Naive thymus-derived CD8-positive, alpha-beta T cell (primary cell): ENCODE measurements at places on chromosomes 3 and 15.

DNA sequence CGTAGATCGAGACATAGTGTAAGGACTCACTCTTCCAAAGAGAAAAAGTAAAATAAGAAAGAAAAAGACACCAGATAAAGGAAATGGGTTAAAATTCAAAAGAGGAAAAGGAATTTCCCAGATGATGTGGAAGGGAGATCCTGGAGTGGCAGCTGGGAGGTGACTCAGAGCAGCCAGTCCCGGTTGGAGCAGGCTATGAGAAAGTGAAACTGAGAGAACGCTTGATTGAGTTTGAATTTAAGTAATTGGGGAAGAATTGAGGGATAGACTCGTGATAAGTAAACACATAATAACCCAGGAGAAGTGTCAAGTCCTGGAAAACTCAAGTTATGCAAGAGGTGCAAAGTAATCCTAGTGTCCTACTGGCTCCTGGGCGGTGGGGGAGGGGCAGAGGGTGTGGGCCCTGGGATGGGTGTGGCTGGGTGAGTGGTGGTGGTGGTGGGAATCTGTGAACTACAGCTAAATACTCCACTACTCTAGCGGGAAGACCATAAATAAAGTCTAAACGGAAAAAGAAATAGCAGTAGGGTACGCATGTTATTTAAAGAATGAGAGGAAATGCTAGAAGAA is 1.2 kb downstream of the PRR20G start:
- H3K36me3 ChIP-seq = no peaks in the 10 kb centered on the region
- no peak overlapping the region for H3K27ac ChIP-seq
- H3K4me3 ChIP-seq = no peak overlapping the region
- no peak for DNase-seq
- H3K27me3 ChIP-seq = peaks cover 10% of the 10 kb centered on the region

GRCh38 chr3:171755656-171756055 is 54.6 kb downstream of the PLD1 start:
- no peak for DNase-seq
- H3K27ac ChIP-seq = no peak overlapping the region

DNA sequence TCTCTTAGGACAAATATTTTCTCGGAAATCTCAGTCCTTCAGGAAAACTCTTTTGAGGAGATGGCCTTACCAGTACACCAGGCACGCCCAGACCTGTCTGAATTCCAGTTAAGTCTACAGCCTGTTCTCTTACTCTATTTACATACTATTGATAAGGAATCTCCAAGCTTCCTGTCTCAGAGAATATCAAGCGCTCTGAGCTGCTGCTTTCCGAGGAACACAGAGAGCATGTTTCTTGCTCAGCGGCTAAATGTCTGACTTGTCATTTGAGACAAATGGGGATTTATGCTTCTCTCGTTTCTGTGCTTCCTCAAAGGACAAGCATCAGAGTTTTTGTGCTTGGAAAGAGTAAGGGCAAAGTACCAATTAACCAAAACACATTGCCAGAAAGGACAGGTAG is 112.4 kb upstream of the CCDC54 start:
- no peak overlapping the region for H3K27ac ChIP-seq
- H3K36me3 ChIP-seq = no peaks in the 10 kb centered on the region
- no peaks in the 10 kb centered on the region for H3K27me3 ChIP-seq
- peaks cover 2% of the 10 kb centered on the region for H3K4me1 ChIP-seq
- no peak overlapping the region for H3K4me3 ChIP-seq

GRCh38 chr15:43249236-43249635 is 17.5 kb downstream of the TGM5 start:
- no peak overlapping the region for H3K27ac ChIP-seq
- no peak overlapping the region for H3K4me3 ChIP-seq
- peaks cover 3% of the 10 kb centered on the region for H3K4me1 ChIP-seq
- DNase-seq = no peak
- H3K27me3 ChIP-seq = peaks cover 4% of the 10 kb centered on the region

DNA sequence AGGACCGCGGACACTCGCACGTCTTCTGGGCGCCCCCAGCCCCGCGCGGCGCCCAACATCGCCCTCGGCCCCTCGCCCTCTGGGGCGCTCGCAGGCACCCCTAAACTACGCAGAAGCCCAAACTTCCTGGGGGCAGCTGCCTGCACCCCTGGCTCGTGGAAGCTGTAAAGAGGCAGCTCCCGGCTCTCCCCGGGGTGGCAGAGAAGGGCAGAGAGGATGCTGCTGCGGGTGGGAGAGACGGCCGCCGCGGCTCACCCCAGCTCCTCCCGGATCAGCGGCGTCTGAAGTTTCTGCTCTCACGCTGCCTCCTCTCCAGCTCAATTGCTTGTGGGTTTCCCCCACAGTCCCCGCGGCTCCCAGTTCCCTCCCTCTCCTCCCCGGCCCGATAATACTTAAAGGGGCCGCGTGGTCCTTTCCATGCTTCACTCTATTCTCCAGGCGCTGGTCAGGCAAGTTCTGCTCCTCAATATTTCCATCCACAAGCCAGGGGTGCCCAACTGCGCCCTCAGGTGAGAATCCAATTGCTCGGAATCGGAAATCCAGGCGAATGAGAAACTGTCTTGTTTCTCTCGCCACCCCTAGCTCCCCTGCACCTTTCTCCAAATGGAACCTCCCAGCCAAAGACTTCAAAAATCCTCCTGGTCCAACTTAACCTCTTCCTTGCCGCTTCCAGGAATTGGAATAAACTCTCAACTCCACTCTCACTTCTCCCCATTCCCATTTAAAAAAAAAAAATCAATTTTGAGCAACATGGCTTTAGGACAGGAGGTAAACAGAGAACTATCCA is 748.5 kb downstream of the ROBO1 start:
- no peaks in the 10 kb centered on the region for H3K36me3 ChIP-seq
- DNase-seq = peak; percentile 40
- peak overlapping the region; percentile 88 for H3K27ac ChIP-seq
- peaks cover 6% of the 10 kb centered on the region for H3K27me3 ChIP-seq
- H3K4me1 ChIP-seq = peaks cover 7% of the 10 kb centered on the region

GRCh38 chr3:196274585-196274984 is 12.9 kb downstream of the PCYT1A start:
- H3K36me3 ChIP-seq = peaks cover 30% of the 10 kb centered on the region
- H3K4me3 ChIP-seq = peak overlapping the region; percentile 42
- H3K27ac ChIP-seq = peak overlapping the region; percentile 85
- H3K4me1 ChIP-seq = peaks cover 34% of the 10 kb centered on the region

DNA sequence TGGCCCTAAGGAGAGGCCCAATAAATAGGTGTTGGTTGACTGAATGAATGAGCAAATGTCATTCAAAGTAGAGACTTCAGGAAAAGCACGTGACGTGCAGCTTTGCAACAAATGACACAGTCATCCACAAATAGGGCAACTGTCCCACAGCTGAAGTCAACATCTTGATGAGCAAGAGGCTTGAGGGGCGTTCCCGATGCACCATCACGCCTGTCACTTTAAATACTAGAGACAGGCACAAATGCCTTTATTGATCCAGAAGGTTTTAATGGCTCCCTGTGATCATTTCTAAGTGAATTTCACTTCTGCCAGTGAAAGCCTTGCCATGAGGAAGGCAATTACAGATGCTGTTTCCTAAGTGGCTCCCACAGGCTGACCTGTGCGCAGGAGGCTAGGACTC is 43.6 kb downstream of the ABTB1 start:
- H3K4me3 ChIP-seq = no peak overlapping the region
- no peaks in the 10 kb centered on the region for H3K4me1 ChIP-seq
- peaks cover 5% of the 10 kb centered on the region for H3K27me3 ChIP-seq
- no peak overlapping the region for H3K27ac ChIP-seq

GRCh38 chr3:157700405-157700804 is 197.2 kb upstream of the VEPH1 start:
- H3K27me3 ChIP-seq = no peaks in the 10 kb centered on the region
- H3K4me1 ChIP-seq = no peaks in the 10 kb centered on the region
- H3K27ac ChIP-seq = no peak overlapping the region
- no peaks in the 10 kb centered on the region for H3K36me3 ChIP-seq
- H3K4me3 ChIP-seq = no peak overlapping the region

DNA sequence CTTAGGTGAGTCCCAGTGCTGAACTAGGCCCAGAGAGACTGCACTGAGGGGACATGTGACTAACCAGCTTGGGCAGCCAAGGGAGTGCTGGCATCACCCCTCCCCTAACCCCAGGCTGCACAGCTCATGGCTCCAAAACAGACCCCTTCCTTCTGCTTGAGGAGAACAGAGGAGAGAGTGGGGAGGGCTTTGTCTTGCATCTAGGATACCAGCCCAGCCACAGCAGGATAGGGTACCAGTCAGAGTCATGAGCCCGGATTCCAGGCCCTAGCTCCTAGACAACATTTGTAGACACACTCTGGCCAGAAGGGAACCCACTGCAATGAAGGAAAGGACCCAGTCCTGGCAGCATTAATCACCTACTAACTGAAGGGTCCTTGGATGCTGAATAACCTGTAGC is 49.9 kb upstream of the PLSCR4 start:
- H3K27ac ChIP-seq = no peak overlapping the region
- H3K27me3 ChIP-seq = peaks cover 14% of the 10 kb centered on the region
- H3K4me3 ChIP-seq = no peak overlapping the region

DNA sequence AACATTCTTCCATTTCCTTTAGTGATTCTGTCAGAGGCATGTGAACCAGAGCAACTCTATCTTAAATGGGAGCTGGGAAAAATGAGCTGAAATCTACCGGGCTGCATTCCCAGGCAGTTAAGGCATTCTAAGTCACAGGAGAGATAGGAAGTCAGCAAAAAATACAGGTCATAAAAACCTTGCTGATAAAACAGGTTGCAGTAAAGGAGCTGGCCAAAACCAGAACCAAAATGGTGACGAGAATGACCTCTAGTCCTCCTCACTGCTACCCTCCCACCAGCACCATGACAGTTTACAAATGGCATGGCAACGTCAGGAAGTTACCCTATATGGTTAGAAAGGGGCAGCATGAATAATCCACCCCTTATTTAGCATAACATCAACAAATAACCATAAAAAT is 66.4 kb downstream of the B3GALNT1 start:
- peaks cover 17% of the 10 kb centered on the region for H3K4me1 ChIP-seq
- H3K36me3 ChIP-seq = no peaks in the 10 kb centered on the region
- H3K27ac ChIP-seq = no peak overlapping the region
- no peaks in the 10 kb centered on the region for H3K27me3 ChIP-seq
- no peak overlapping the region for H3K4me3 ChIP-seq

DNA sequence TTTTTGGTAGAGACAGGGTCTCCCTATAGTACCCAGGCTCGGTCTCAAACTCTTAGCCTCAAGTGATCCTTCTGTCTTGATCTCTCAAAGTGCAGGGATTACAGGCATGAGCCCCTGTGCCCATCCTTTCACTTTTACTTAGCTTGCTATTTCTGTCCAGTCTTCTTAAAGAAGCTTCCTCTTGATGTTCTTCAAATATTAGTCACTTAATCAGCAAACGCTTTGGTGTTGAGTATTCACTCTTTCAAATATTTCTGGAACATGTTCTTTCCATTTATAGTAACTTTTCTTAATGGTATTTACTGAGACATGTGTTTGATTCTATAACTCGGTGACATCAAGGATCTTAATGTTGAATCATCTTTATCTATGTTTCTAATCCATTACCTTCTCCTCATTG is 122.1 kb downstream of the CNTN6 start:
- H3K4me1 ChIP-seq = no peaks in the 10 kb centered on the region
- no peaks in the 10 kb centered on the region for H3K36me3 ChIP-seq
- H3K4me3 ChIP-seq = no peak overlapping the region
- no peaks in the 10 kb centered on the region for H3K27me3 ChIP-seq

DNA sequence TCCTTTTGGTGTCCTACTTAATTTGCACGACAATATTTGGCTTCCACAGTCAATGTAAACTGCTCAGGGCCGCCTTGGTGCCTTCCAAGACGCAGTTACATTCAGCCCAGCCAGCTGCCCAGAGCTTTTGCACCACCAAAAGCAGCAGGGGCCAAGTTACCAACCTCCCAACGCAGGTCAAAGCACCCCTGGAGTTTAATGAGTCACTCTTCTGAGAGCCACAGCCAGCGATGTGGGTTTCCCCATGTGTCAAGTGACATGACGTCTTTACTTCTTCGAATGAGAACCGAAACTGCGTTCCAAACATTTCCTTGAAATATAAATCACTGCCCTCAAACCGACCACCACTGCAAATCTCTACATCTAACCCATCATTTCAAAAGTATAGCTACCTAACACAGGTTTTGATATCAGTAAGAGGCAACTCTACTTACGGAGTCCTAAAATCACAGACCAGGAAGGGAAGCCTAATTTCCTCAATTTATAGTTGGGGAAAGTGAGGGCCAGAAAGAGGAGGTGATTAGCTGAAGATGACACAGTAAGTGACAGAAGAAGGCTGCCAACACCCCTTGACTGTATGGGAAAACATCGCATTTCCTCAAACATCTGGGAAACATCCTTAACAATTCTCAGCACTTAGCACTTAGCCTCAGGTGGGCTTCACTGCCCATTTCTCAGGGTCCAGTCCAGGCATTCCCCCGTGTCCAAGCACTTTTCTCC is 24.5 kb downstream of the MB21D2 start:
- H3K36me3 ChIP-seq = no peaks in the 10 kb centered on the region
- no peaks in the 10 kb centered on the region for H3K27me3 ChIP-seq
- H3K4me1 ChIP-seq = peaks cover 23% of the 10 kb centered on the region
- peak overlapping the region; percentile 95 for H3K27ac ChIP-seq

GRCh38 chr3:102488331-102488730 is 53.5 kb downstream of the ZPLD1 start:
- H3K27me3 ChIP-seq = peaks cover 3% of the 10 kb centered on the region
- H3K27ac ChIP-seq = no peak overlapping the region
- H3K36me3 ChIP-seq = no peaks in the 10 kb centered on the region
- no peak for DNase-seq
- no peak overlapping the region for H3K4me3 ChIP-seq
- no peaks in the 10 kb centered on the region for H3K4me1 ChIP-seq

- DNase-seq = no peak
- peaks cover 20% of the 10 kb centered on the region for H3K4me1 ChIP-seq
- no peak overlapping the region for H3K27ac ChIP-seq
These were observed 242.5 kb downstream of the ZBTB20 start for GRCh38 chr3:114904633-114905032.

DNA sequence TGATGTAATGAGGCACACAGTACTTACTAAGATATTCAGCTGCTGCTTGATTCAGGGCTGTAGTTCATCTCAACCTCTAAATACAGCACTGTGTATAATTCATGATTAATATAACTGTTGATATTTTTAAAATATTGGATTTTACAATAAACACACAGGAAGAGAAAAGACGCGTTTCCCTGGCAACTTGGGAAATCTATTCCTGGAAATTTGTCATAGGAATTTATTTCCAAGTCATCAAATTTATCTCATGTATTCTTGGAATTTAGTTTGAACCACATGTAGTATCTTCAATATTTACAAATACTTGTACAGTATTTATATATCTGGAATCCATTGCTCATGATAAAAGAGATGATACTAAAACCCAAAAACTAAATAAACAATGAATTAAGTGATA is 30.6 kb downstream of the EPHA3 start:
- no peaks in the 10 kb centered on the region for H3K4me1 ChIP-seq
- H3K27me3 ChIP-seq = no peaks in the 10 kb centered on the region
- H3K4me3 ChIP-seq = no peak overlapping the region

DNA sequence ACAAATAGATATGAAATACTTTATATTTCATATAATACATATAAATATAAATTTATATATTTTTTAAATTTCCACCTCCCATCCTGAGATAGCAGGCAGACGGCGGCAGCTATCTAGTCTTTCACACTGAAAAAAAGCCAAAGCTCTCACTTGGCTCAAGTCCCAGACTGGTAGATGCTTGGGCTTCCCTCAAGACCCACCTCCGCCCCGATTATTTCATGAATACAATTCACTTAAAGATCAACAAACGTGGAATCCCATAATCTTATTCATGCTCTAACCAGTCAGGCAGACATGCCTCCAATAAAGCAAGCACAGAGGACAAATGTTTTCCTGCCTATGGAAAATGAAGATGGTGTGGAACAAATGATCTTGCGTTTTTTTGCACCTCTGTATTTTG is 275.9 kb upstream of the NR2F2 start:
- no peaks in the 10 kb centered on the region for H3K36me3 ChIP-seq
- no peak overlapping the region for H3K4me3 ChIP-seq
